ENCODE measurements at places on chromosomes 3 and 15.

GRCh38 chr15:61702224-61703020, 357.8 kb downstream of the VPS13C start:
- no peak for DNase-seq

- no peak for DNase-seq
Observed at GRCh38 chr3:123636431-123636841, 51.6 kb upstream of the HACD2 start.

GRCh38 chr3:177811835-177812234, 614.6 kb upstream of the TBL1XR1 start:
- DNase-seq: no peak

- no peak for DNase-seq
Observed at GRCh38 chr3:31848911-31849310, 132.2 kb downstream of the OSBPL10 start.

- no peak for DNase-seq
Observed at GRCh38 chr15:44033894-44034293, 161.2 kb downstream of the FRMD5 start.

DNA sequence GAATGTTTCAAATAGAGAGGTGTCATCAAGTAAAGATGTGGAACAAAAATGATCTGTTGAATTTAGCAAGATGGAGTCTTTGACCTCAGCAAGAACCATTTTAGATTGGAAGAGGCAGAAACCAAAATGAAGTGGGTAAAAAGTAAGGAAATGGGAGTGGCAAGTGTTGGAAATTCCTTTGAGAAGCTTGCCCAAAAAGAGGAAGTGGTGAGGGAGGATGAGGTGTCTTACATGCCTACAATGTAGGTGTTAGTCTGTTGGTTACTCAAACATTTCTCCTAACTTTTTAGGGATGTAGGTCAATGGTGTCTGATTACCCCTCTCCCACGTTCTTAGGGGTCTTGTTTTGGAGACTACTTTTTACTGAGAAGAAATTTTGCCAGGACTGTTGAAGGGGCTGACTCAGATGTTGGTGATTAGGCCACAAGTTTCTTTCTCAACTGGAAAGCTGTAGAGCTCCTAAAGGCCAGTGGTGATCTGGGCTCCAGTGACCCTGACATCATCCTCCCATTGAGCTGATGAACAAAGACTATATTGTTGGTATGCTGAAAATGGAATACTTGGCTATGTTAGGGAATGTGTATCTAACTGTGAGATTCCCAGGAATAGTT, 5.1 kb downstream of the PPP2R3A start:
- DNase-seq: no peak

DNA sequence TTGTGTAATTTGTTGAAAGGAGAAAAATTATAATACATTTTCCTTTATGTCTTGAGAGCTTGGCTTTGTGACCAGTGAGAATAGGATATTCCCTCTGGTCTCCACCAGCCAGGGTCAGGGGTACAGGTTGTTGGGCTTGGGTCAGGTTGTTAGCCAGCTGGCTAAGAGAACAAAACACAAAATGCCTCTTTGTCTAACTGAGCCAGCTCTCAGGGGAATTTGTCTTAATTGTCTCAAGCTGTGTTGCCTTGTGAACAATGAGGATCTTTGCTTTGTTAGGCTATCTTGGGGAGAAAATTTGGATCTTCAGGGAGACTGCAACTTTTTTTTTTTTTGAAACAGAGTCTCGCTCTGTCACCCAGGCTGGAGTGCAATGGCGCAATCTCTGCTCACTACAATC, 17.7 kb upstream of the GK5 start:
- DNase-seq: no peak

GRCh38 chr3:29758434-29759322, 477.8 kb downstream of the RBMS3 start:
- DNase-seq: no peak

GRCh38 chr15:47887241-47887800, 170.0 kb downstream of the SEMA6D start:
- no peak for DNase-seq

All from Peyer's patch (tissue), 4 donors.